Calu3 (cell line): ENCODE measurements at places on chromosomes 6 and 20. TPM values are rescaled to one million over a fixed set of nuclear protein-coding genes. Genes with fewer than 3 reads are reported as not detected.

- H3K36me3 ChIP-seq: peaks cover 6% of the 10 kb centered on the region
- H3K4me3 ChIP-seq: no peak overlapping the region
- H3K4me1 ChIP-seq: no peaks in the 10 kb centered on the region
- no peak for DNase-seq
- no peak overlapping the region for H3K27ac ChIP-seq
These were observed 1.0 kb downstream of the BFSP1 start for GRCh38 chr20:17530153-17530552.

GRCh38 chr20:9374480-9374879, 139.9 kb upstream of the LAMP5 start:
- H3K27ac ChIP-seq: no peak overlapping the region
- H3K4me1 ChIP-seq: no peaks in the 10 kb centered on the region
- no peaks in the 10 kb centered on the region for H3K36me3 ChIP-seq
- H3K27me3 ChIP-seq: no peaks in the 10 kb centered on the region
- H3K4me3 ChIP-seq: no peak overlapping the region

DNA sequence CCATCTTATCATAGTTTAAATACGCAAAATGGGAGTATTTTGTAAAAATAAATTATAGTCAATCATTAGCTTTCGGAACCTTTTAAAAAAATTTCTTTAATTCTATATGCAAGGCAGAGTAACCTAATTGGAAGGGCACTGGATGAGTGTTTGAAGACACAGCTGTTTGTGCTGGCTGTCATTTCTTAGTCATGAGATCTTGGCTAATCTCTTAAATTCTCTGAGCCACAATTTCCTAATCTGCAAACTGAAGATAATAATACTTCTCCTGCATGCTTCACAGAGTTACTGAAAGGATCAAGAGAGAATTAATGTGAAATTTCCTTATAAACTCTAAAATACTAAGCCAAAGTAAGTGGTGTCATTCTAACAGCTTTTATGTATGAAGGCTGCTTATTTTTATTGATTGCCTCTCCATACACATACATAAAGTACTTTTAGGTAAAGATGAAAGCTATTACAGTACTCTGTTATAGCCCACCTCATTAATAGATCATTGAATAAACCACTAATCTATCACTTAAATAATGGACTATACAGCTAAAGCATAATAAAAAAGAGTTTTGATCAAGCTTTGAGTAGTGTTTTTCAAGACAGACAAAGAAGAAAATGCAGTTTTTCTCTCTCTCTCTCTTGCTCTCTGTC, 383.7 kb upstream of the IRAK1BP1 start:
- H3K27ac ChIP-seq: no peak overlapping the region
- no peaks in the 10 kb centered on the region for H3K4me1 ChIP-seq
- no peaks in the 10 kb centered on the region for H3K27me3 ChIP-seq
- H3K36me3 ChIP-seq: no peaks in the 10 kb centered on the region

DSP gene
- 46.4 and 57.7 TPM in 2 replicates for total RNA-seq

DNA sequence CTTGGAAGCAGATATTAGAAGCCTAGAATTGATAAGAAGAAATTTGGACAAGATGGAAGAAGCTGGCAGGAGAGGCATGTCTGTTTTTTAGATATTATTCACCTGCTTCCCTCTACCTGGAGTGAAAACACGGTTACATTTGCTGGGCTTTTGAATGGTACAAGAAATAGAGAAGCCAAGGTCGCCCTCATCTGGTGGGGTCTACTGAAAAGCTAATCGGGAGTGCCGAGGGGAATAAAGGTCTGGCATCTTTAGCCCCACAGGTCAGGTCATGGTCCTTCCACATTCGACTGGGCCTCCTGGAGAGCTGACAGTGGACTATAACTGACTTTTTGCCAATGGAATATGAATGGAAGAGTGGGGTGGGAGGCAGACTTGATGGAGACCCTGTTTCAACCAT, 4.6 kb upstream of the C2 start:
- H3K4me3 ChIP-seq: no peak overlapping the region
- H3K27ac ChIP-seq: no peak overlapping the region
- peaks cover 14% of the 10 kb centered on the region for H3K4me1 ChIP-seq
- DNase-seq: peak; percentile 53
- H3K27me3 ChIP-seq: no peaks in the 10 kb centered on the region
- H3K36me3 ChIP-seq: no peaks in the 10 kb centered on the region

GRCh38 chr6:138092686-138093085, 14.5 kb downstream of the PERP start:
- DNase-seq: no peak
- H3K4me3 ChIP-seq: no peak overlapping the region
- H3K4me1 ChIP-seq: peaks cover 19% of the 10 kb centered on the region

WFDC2 gene
- total RNA-seq: 295 TPM in 2 replicates

GRCh38 chr6:110549277-110549676, 72.9 kb upstream of the SLC22A16 start:
- H3K27ac ChIP-seq: no peak overlapping the region
- H3K4me1 ChIP-seq: peaks cover 36% of the 10 kb centered on the region
- no peak for DNase-seq
- H3K4me3 ChIP-seq: no peak overlapping the region
- H3K27me3 ChIP-seq: no peaks in the 10 kb centered on the region
- H3K36me3 ChIP-seq: peaks cover 10% of the 10 kb centered on the region

GRCh38 chr6:146341493-146342230, 202.0 kb upstream of the RAB32 start:
- no peaks in the 10 kb centered on the region for H3K27me3 ChIP-seq
- peaks cover 21% of the 10 kb centered on the region for H3K4me1 ChIP-seq
- H3K4me3 ChIP-seq: no peak overlapping the region
- H3K27ac ChIP-seq: no peak overlapping the region

DNA sequence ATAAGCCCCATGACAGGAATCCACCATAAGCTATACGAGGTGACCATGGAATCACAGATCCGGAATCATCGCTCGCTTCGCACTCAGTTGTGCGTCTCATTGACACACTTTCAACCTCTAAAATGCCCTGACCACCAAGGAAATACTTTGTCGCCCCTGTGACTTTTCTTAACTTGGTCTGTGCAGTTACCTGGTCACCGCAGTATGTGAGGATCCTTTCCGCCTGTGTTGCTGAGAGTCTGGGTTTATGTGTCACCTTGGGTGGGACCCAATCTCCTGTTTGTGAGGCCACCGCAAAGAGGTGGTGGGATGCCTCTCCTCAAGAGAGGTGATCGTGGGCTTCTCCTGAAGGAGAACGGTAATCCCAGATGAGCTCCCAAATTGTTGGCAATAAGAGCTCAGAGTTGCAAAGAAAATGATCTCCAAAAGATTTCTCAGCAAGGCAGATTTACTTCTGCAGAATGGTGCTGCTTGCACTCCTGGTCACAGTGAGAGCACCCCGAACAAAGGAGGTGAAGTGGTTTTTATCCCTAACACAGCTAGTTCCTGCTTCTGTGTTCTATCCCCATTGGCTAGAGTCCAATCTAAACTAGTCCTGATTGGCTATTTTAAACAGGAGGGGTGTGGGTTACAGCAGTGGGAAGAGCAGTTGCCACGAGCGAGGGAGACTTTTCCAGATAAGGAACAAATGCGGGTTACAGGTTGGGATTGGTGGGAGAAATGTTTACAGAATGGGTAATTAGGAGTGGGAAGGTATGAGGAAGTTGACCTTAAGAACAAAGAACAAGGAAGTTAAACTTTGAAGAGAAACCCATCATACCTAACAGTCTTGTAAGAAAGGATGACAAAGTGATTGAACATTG, 9.1 kb upstream of the ZNFX1 start:
- H3K4me1 ChIP-seq: peaks cover 95% of the 10 kb centered on the region
- peak overlapping the region; percentile 38 for H3K4me3 ChIP-seq
- H3K36me3 ChIP-seq: peaks cover 100% of the 10 kb centered on the region
- H3K27me3 ChIP-seq: peaks cover 29% of the 10 kb centered on the region
- DNase-seq: peak; percentile 62
- H3K27ac ChIP-seq: peak overlapping the region; percentile 95

- no peaks in the 10 kb centered on the region for H3K36me3 ChIP-seq
- DNase-seq: no peak
- no peak overlapping the region for H3K27ac ChIP-seq
- H3K4me3 ChIP-seq: no peak overlapping the region
These were observed 46.3 kb upstream of the ECHDC1 start for GRCh38 chr6:127389706-127390105.

DNA sequence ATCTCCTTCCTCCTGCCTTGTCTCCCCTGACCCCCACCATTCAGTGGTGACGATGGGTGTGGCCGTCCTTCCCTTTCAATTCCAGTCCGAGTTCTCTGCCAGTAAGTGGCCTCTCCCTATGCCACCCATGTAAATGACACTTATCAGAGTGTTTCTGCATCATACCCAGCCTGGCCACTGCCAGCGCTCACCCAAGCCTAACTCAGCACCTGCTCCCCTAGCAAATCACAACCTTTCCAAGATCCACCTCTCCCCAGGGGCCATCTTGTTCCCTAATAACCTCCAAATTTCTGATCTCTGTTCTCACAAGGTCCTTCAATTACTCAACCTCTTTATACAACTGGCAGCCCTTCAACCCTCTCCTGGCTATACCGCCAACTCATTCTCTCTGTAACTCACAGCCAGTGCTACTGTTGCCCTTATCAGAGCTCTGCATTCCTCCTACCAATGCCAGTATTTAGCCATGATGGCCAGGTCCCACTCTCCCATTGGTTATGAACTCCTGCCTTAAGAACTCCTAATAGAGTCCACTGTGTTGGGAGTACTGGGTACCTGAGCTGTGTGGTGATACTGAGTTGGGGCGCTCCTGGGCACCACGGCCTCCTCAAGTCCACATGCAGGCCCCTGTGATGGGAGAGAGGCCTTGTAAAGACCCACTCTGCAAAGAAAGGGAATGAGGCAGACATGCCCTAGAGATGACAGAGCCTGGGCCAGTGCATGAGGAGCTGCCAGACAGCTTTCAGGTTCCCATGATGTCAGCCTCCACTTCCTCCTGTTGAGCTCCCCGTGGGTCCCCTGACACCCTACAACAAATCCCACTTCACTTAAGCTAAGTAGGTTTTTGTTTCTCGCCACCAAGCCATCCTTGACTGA, 187.4 kb upstream of the RREB1 start:
- no peak overlapping the region for H3K27ac ChIP-seq
- no peaks in the 10 kb centered on the region for H3K27me3 ChIP-seq
- no peak overlapping the region for H3K4me3 ChIP-seq
- H3K4me1 ChIP-seq: peaks cover 7% of the 10 kb centered on the region

TRIM10 gene
- total RNA-seq: 1.8 and 2.7 TPM in 2 replicates

- H3K36me3 ChIP-seq: peaks cover 5% of the 10 kb centered on the region
- H3K27ac ChIP-seq: no peak overlapping the region
- no peak overlapping the region for H3K4me3 ChIP-seq
- no peak for DNase-seq
- H3K4me1 ChIP-seq: peaks cover 22% of the 10 kb centered on the region
- H3K27me3 ChIP-seq: peaks cover 20% of the 10 kb centered on the region
These were observed 12.4 kb upstream of the DACT2 start for GRCh38 chr6:168332020-168332419.

TNFRSF6B gene
- not detected in 2 replicates for total RNA-seq

TNF gene
- 0.22 and 0.68 TPM in 2 replicates for total RNA-seq

RAMACL gene
- 1.3 and 2.2 TPM in 2 replicates for total RNA-seq

DNA sequence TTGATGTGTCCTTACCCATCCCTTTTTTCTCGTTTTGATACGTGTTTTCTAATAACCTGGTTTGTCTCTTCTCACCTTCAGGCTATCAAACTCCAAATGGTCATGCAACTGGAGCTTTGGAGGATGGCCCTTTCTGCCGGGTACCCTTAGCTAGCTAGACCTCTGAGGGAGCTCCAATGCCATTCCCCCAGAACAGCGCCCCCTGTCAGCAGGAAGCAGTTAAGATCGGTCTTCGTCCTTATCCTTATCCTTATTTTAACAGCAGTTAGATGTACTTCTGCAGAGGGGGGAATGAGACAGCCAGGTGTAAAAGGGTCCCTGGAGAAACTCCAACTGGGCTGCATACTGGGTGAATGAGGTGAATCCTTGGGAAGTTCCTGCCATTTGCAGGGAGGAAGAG, 37.2 kb downstream of the SEL1L2 start:
- no peak for DNase-seq
- no peaks in the 10 kb centered on the region for H3K27me3 ChIP-seq
- no peak overlapping the region for H3K4me3 ChIP-seq
- H3K27ac ChIP-seq: no peak overlapping the region

DNA sequence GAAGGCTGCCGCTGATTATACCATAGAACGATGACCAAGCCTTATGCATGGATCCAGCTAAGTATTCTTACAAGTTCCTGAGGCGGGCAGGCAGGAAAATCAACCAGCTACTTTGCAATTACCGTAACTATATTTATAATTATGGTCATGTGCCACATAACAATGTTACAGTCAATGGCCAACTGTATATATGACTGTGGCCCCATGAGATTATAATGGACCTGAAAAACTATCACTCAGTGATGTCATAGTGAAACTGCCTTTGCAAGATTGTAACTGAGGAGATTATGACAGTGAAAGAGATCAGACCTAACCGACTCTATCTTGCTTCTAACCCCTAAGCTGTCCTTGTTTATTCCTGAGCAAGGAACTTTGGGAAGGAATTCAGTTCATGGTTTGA, 33.1 kb upstream of the FAM135A start:
- H3K4me1 ChIP-seq: peaks cover 40% of the 10 kb centered on the region
- H3K4me3 ChIP-seq: peak overlapping the region; percentile 54
- peak overlapping the region; percentile 43 for H3K27ac ChIP-seq
- no peaks in the 10 kb centered on the region for H3K27me3 ChIP-seq
- H3K36me3 ChIP-seq: no peaks in the 10 kb centered on the region

DNA sequence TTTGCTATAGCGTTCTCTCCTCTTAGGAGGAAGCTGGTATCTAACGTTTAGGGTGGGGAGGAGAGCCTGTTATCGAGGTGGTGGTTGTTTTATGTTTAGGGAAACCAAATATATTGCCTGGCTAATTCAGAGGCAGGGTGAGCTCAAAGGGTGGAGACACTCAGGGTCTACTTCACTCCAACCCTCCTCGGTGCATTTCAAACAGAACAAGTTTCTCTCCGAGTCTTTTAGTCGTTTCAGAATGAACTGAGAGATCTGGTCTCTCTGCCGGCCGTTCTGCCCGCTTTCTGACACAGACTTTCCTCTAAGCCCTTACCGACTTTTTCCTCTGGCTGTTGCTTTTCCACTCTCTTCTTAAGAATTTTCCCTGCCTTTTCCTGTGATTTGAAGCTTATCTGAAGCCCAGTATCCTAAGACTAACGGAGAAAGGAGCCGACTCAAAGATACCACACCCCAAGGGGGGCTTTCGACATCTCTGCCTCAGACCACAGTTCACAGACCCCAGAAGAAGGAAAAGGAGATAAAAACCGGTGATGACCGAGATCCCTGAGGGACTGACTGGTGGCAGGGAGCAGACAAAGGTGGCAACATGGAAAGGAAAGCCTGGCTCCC, 865 bp downstream of the STK38 start:
- H3K27ac ChIP-seq: peak overlapping the region; percentile 96
- H3K27me3 ChIP-seq: no peaks in the 10 kb centered on the region
- peak overlapping the region; percentile 98 for H3K4me3 ChIP-seq
- H3K36me3 ChIP-seq: peaks cover 42% of the 10 kb centered on the region
- peaks cover 20% of the 10 kb centered on the region for H3K4me1 ChIP-seq

DNA sequence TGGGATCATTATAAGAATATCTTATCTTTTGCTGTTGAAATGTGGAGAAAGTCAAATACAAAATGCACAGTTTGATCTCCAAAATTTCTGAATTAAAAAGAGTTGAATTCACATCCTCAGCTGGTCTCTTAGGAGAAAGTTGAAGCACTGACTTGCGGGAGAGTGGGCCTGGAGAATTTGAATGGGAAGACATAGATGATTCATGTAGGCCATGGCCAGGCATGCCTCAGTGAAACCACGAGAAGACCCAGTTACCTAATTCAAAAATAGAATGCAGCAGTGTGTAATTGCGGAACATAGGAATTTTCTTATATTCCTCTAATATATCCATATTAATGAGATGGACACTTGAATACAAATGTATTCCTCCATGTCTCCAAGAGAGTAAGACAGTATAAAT, 53.0 kb upstream of the DTNBP1 start:
- no peak overlapping the region for H3K27ac ChIP-seq
- no peaks in the 10 kb centered on the region for H3K4me1 ChIP-seq
- H3K27me3 ChIP-seq: peaks cover 26% of the 10 kb centered on the region
- H3K36me3 ChIP-seq: no peaks in the 10 kb centered on the region
- no peak for DNase-seq
- H3K4me3 ChIP-seq: no peak overlapping the region

MEI4 gene
- 0.07 and 0.09 TPM in 2 replicates for total RNA-seq
